ENCODE measurements at places on chromosomes 2 and 18.

- DNase-seq: no peak
Measured at GRCh38 chr2:84132370-84132769, 326.7 kb downstream of the SUCLG1 start.

GRCh38 chr2:150482667-150483400 lies 4.6 kb downstream of the RND3 start:
- no peak for DNase-seq

- no peak for DNase-seq
Measured at GRCh38 chr2:205627085-205627484, 55.2 kb upstream of the NRP2 start.

GRCh38 chr18:59270689-59271257 lies 2.5 kb downstream of the RAX start:
- DNase-seq: no peak

DNA sequence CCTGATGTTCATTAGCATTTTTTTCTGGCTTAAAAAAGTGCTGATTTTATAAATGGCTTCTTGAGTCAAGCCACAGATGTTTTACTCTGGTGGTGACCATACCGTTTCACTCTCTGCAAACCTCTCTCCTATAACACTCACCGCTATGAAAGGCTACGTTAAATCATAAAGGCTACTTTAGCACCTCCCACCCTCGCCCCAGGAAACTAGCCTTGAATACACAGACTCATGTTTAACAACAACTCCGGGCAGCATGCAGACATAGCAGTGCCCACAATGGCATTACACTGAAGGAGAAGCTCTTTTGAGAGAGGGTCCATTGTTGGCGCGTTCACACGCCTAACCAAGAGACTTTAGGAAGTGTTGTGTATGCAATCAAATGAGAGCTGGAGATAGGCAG lies 5.6 kb downstream of the MYT1L start:
- no peak for DNase-seq

- DNase-seq: no peak
Measured at GRCh38 chr18:79934311-79935097, 16.9 kb downstream of the SLC66A2 start.

DNA sequence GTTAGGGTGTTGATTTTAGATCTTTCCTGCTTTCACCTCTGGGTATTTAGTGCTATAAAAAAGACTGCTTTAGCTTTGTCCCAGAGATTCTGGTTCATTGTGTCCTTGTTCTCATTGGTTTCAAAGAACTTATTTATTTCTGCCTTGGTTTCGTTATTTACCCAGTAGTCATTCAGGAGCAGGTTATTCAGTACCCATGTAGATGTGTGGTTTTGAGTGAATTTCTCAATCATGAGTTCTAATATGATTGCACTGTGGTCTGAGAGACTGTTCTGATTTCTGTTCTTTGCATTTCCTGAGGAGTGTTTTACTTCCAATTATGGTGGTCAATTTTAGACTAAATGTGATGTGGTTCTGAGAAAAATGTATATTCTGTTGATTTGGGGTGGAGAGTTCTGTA lies 167.1 kb upstream of the KYNU start:
- DNase-seq: no peak

- DNase-seq: no peak
Measured at GRCh38 chr2:108409768-108410167, 32.0 kb downstream of the SULT1C4 start.

- DNase-seq: no peak
Measured at GRCh38 chr2:86027922-86028765, 77.5 kb downstream of the POLR1A start.

DNA sequence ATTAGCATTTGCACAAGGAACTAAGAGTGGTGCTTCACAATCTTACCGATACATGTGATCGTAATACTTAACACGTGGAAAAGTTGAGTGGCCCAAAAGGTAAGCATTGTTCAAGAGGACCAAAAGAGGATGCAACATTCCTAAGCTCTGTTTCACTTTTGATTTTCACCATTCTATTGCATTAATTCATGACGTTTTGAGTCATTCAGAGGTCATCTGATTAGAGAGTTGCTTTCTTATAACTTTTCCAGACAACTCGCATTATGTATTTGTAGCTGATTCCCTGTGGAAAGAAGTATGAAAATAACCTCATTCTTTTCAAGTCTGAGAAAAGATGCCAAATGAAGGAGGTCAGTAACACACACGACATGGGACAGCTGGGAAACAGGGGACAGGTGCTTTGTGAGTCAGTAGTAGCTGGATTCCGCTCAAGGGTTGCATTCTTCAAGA lies 344.4 kb downstream of the RND3 start:
- no peak for DNase-seq

DNA sequence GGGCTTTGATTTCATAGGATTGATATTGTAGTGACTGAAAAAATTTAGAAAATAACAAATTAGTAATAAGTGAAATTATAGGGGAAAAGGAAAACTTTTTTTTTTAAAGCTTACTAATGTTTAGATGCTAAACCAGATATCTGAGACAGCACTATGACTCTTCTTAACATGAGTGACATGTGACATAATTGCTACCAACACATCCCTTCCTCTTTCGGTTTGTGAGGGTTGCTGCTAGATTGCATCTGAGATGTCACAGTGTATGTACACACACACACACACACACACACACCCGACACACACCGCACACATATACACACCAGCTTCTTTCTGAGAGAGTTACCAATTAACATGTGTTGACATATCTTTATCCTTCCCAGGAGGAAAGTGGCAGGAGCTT lies 18.0 kb downstream of the RAPGEF4 start:
- no peak for DNase-seq

GRCh38 chr2:82508702-82509101 lies 1950.4 kb downstream of the SUCLG1 start:
- DNase-seq: no peak

GRCh38 chr18:40789286-40789685 lies 1165.7 kb upstream of the PIK3C3 start:
- DNase-seq: no peak

DNA sequence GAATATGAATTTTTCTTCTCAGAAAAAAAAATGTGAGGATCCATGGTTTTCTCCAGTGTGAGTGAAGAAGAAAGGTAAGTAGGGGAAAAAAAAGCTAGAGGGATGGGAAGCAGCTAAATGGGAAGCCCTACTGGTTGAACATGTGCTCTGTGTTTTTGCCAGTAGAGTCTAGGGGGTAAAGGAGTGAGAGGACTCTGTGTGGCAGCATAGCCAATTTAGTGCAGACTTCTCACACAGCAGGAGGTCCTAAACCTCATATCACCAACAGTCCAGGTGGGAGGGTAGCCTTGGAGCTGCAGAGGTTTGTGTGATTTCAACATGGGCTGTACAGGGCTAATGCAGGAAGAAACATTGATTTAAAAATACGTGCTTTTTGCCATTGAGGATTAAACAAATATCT lies 334.5 kb upstream of the SPHKAP start:
- DNase-seq: no peak

- DNase-seq: no peak
Measured at GRCh38 chr18:1094409-1094808, 189.7 kb downstream of the ADCYAP1 start.

DNA sequence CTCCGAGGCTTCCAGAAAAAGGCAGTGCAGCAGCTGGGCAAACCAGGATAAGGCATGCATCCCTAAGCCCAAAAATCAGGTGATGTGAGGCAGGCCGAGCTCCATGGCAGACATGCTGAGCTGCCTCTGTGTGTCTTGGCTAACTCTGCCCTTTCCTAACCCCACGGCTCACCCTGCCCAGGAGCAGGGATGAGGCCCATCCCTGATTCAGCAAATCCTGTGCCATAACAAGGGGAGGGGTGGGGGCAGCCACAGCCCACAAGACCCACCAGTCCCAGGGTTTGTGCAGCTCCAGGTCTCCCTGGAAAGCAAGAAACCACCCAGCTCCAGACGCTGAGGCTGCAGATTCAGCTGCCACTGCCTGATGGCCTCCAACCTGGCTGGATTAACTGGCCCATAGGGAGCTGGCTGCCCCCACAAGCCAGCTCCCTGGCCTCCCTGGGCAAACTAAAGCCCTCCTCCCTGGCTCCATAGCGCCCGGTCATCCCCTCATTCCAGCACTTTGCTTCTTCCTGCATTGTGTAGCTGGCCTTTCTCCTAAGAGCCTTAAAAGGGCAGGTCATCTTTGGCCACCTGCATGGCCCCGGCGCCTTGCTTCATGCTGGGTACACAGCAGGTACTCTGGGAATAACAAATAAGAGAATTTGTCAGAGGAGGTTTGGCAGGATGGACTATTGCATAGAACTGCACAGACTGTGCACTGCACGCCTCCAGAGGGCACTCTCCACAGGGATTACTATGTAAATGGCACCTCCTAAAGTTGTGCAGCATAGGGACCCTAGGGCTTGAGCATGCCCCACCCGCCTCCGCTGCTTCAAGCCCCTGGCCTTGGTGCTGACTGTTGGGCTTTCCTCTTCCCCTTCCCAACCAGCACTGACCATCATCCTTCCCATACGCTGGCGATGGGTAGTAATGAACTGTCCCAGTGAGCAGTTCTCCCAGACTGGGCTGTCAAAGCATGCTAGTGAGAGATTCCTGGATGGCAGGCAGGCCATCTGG lies 10.7 kb downstream of the STEAP3 start:
- DNase-seq: no peak

GRCh38 chr18:3219631-3220335 lies at the start of gene MYOM1:
TSS of gene MYOM1 (minus strand) at chr18:3219968. CDS start at chr18:3215223, 4,745 bp downstream.
- DNase-seq: no peak

DNA sequence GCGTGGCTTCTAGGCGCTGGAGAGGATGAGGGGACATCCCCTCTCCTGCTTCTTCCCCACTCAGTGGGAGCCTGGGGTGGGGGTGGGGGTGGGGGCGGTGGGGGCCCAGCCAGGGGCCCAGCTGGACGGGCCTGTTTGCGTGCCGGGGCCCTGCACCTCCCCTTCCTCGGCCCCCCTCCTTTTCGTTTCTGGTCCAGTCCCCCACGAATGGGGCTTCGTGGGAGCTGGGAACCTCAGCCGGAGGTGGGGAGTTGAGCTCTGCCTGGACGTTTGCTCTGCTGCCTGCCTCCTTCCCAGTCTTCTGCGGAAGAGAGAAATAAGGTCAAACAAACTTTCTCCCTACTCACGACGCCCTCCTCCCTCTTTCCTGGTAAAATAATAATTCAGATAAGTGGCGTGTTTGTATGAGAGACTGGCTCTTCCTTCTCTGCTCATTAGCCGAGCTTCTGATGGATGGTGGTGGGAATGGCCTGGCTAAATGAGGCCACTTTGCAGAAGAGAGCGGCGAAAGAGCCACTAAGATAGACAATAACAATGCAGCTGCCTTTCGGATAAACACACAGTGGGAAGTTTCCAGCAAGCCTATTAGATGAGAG lies 782 bp downstream of the MTA3 start:
- DNase-seq: no peak

DNA sequence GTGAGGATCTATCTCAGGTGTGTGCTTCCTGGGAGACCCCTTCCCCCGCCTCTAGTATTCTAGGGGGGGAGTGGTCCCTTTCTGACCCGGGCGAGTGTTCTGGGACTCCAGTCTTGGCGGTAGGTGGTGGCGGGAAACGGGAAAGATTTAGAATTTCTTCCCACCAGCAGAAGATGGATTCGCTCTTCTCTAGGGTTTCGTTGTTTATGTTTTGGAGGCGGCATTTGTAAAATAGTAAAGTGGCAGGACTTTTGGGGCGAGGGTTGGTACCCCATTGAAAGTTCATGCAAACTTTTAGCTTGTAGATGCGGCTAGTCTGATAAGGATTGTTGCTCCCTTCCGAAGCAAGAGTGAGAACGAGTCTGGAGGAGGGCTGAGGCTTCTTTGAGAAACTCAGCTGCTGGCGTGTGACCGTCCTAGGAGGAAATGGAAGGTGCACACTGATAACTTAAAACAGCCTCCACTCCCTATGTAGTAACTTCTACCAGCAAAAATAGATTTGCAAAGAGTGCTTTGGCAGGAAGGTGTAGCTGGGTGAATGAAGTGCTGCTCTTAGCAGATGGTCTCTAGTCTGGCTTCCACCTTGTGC lies 412 bp downstream of the GPD2 start:
- DNase-seq: no peak

DNA sequence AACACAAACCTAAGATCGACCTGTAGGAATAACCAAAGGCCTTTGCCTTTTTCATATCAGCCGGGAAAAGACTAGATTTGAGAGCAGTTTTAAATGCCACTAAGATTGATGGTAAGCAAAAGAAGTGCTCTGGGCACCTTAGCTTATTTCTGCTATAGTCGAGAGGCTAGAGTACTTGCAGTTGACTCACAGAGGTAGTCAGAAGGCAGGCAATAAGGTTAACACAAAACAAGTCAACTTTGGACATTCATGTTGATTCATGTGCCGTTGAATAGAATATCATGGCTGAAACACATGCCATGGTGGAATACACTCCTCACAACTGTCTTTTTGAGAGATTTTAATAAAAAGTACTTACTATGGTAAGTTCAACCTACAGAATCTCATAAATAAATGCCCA lies 507.6 kb downstream of the ZEB2 start:
- no peak for DNase-seq

GRCh38 chr2:7621018-7621814 lies 704.0 kb downstream of the RNF144A start:
- DNase-seq: no peak

- no peak for DNase-seq
Measured at GRCh38 chr2:52288596-52288995, 1256.7 kb upstream of the NRXN1 start.

DNA sequence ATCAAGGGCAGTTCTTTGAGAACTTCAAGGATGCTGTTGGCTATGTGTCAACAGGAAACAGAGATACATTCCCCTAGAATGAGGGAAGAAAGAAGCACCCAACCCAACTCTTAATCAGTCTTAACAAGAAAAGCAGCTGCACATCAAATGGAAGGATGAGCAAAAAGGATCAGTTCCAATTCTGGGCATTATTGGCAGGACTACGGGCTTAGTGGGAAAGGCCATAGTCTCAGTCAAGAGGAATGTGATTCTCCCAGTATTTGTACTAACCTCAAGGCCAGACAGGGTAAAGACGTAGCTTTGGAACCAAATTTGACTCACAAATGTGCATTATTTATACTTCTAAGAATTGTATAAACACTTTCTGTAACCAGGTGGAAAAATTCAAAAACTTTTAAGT lies 18.2 kb downstream of the BMP10 start:
- no peak for DNase-seq

GRCh38 chr2:144256996-144257707 lies 262.8 kb downstream of the ZEB2 start:
- DNase-seq: no peak

DNA sequence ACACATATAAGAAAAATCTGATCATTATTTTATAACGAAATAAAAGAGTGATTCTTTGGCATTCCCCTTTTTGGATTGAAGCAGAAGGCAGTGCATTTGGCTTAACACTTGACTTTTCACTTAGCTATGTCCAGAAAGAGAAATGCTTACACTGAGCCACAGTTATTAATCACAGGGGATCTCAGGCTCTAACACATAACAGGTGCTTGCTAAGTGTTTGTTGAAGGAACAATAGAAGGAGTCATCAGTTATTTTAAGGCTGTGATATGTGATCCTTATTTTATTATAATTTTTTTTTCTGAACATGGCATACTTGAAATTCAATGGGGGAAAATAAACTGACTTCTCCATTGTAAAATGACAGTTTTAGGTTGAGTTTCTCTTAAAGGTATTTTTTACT lies 209.5 kb downstream of the UBE2E3 start:
- DNase-seq: no peak

- no peak for DNase-seq
Measured at GRCh38 chr2:60553495-60554073, at the start of gene BCL11A. TSS of gene BCL11A (minus strand) at chr2:60553654. CDS start at chr2:60553270, 384 bp downstream.

- no peak for DNase-seq
Measured at GRCh38 chr2:85019121-85019520, 48.2 kb downstream of the KCMF1 start.

- DNase-seq: no peak
Measured at GRCh38 chr2:101281482-101281881, 27.0 kb downstream of the RNF149 start.

GRCh38 chr2:213148572-213149261 lies 2.7 kb downstream of the IKZF2 start:
- DNase-seq: no peak
